Activated CD4-positive, alpha-beta T cell treated with anti-CD3 and anti-CD28 coated beads, Interleukin-2, amount 50 U/mL, for 16 hours (primary cell): ENCODE measurements at places on chromosomes 6 and 20.
A peak's percentile ranks its signal among the peaks of the same experiment; 100 is the strongest.

DNA sequence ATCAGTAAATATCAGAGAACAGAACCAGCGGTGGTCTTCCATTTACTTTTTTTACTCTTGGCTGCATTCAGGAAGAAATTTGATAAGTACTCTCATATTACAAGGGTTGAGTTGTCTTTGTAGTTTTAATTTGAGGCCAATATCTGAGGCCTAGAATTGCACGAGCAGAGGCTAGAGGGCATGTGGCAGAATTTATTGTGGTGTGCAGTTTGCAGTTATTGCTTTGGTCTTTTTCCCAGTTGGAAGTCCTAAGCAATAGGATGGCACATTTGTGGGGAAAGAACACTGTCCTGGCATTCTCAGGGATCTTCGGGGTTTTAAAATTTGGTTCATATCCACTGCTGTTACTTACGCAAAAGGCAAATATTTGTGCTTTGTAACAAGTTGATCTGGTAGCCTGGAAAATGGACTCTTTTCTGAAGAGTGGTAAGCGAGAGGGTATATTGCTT is 66.0 kb downstream of the CTNNBL1 start:
- DNase-seq = no peak

DNA sequence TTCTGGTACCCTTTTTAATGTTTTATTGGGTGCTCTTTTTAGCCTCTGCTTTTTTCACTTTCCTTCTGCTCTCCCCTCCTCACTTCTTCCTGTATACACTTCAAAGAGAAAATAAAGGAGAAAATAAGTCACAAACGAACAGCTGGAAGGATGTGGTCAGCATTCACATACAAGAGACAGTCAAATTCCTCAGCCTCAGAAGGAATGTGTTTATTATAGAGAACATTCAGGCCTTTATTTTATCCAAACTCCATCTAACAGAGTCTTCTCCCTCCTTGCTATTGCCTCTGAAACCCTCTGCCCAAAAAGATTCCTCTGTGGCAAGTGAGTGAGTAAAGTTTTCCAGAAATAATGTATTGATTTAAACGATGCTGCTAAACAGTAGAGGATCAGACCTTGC is 490.4 kb downstream of the FRK start:
- DNase-seq = no peak

GRCh38 chr6:163554663-163555062 is 140.1 kb downstream of the QKI start:
- DNase-seq = peak; percentile 51

GRCh38 chr20:45826381-45827019 is 612 bp downstream of the TNNC2 start:
- DNase-seq = no peak

DNA sequence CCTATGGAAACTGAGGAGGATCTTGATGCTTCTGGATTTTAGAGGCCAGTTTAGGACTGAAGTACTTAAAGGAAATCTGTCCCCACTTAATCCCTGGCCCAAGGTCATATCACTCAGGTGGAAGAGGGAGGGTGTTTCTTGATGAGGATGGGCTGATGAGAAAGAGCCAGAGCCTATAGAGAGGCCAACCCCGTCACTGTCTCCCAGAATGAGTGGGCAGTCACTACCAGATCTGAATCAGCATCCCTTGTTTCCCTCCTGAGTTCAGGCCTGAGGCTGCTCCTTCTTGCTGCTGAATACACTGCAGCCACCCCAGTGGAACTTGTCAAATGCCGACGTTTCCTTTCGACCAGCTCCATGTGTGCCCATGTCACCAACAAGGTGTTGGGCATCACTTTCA is 14.8 kb downstream of the ARMC12 start:
- DNase-seq = peak; percentile 67

DNA sequence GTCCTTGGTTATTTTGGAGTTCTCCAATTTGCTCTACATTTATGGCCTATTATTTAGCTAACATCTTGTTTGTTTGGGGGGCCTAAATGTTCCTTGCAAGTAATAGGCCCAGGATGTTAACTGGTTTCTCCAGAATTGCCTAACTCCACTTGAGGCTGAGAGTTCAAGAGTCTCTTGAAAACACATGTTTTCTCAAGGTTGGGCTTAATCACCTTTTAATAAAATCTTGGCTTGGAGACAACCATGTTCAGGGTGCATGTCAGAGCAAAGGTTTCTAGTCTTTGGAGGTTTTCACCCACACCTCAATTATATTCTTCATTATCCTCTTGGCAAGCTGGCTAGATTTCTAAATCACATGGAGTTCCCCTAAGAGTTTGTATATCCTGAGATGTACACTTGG is 54.2 kb downstream of the KLHL31 start:
- no peak for DNase-seq

DNA sequence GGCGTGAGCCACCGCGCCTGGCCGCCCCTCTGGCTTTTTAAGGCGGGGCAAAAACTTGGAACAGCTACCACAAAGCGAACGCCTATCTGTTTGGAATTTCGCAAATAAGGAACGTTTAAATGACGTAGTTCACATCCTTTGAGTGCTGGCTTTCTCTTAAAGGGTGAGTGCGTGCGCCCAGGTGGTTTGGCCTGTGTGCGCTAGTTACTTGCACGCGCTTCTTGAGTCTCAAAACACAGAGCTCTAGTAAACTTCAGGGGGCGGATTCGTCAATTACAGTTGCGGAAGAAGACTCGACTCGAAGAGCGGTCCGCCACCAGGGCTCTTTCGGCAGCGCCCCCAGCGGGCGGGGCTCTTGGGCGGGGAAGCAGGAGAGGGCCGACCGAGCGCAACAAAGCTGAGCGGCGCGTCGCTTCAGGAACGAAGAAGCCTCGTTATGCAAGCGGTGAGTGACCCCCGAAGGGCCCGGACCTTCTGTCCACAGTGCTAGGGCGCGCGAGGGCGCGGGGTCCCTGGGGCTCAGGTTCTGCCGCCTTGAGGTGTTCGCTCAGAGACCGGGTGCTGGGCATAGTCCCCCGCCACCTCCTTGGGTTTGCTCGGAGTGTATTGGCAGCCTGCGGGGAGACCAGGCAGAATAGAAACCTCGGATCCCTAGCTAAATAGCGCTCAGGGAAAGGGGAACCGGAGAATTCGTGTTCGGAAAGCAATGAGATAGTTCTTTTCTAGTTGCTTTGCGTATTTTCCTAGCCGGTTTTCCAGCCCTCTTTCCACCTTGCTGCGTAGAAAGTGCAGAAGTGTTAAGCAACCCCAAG is at the start of gene SYCP2L:
Gene SYCP2L, plus strand, starts transcription at position 362 of the 812 bp plus-strand sequence. Its CDS starts 75 bp downstream, at position 437.
- peak; percentile 71 for DNase-seq

DNA sequence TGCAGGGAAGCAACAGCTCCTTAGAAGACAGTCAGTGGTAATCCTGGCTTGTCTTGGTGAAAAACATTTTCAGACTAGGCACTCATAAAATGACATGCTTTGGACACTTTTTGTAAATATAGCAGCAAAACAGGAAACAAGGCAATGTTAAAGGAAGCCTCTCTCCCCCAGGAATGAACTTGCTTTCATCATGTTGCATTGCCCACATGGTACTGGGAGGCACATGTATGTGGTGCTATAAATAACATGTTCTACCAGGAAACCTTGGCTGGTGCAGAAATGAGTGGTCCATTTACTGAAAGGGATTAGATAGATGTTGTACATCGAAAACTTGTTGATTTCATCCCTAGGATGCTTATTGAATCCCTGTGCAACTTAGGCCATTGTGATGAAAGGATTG is 121.4 kb upstream of the RREB1 start:
- no peak for DNase-seq

- DNase-seq = no peak
These were observed 171.7 kb downstream of the CLIC5 start for GRCh38 chr6:45843848-45844521.

DNA sequence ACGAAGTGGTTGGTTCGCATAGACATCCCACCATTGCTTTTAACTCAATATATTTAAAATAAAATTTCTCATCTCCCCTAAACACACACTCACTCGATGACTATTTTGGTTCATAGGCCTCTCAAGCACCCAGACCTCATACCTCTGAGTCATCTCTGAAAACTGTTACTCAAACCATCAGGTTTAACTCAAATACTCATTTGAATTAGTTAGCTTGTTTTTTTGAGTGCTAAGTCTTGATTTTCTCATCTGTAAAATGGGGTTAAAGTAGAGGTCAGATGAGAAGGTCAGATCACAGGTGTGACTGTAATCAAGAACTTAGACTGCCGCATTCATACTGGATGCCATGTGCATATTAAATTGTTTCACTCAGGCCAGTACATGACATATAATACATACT is 243.9 kb upstream of the TENT5A start:
- DNase-seq = peak; percentile 54

GRCh38 chr20:49901588-49901987 is 13.7 kb downstream of the SPATA2 start:
- DNase-seq = no peak

GRCh38 chr6:158868890-158869825 is 50.0 kb upstream of the EZR start:
- DNase-seq = no peak

DNA sequence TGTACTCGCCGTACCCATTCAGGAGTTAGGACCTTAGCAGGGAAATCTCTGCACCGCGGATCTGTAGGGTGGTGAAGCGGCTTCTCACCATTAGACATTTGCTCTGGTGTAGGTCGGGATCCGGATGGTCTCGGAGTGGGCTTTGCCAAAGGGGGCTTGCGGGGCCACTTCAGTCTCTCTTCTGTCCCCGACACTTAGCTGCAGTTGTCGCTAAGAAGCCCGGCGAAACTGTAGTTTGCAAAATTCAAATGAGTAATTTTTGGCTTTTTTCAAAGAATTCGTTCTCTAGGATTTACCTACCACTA is 433 bp downstream of the QRSL1 start:
- no peak for DNase-seq

DNA sequence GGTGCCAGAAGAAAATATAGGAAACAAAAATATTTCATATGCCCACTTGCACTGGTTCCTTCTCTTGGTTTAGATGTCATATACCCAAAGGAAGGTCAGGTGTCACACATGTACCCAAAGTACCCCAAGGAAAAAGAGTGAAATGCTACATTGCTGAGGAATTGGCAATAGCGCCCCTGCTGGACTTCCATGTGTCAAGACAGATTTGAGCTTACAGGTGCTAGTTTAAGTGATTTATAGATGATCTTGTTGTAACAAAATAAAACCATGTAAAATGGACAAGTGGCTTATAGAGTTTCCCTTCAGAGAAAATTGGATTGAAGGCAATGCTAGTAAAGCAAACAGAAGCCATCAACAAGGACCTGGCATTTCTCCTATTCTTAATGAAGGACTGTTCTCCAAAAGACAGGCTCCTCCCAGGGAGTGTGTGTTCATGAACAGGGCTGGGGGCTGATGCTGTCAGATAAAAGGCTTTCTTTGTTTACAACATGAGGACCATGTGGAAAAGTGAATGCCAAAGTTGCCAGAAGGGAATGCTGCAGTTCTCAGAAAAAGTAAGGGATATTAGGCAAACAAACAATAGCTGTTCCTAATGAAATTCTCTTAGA is 64.3 kb upstream of the PAK5 start:
- DNase-seq = no peak

- no peak for DNase-seq
These were observed 393.0 kb downstream of the CDKAL1 start for GRCh38 chr6:20927130-20927860.

GRCh38 chr6:26604026-26604425 is 7.3 kb downstream of the ABT1 start:
- no peak for DNase-seq

DNA sequence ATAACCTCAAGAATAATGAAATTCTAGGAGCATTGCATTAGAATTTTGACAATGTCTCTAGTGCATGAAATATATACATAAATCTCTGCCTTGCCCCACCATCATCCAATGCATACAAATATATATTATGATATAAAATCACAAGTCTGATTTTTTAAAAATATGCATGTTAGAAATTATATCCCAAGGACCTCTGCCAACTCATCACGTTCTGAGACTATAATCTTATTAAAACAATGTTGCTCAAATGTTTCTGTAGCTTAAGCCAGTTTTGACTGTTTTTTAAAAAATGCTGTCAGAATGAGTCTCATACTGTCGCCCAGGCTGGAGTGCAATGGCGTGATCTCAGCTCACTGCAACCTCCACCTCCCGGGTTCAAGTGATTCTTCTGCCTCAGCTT is 287.0 kb upstream of the SOX4 start:
- DNase-seq = no peak

GRCh38 chr20:53040693-53041589 is 68.8 kb downstream of the TSHZ2 start:
- DNase-seq = no peak

GRCh38 chr20:19907326-19908056 is 109.7 kb upstream of the NAA20 start:
- no peak for DNase-seq

DNA sequence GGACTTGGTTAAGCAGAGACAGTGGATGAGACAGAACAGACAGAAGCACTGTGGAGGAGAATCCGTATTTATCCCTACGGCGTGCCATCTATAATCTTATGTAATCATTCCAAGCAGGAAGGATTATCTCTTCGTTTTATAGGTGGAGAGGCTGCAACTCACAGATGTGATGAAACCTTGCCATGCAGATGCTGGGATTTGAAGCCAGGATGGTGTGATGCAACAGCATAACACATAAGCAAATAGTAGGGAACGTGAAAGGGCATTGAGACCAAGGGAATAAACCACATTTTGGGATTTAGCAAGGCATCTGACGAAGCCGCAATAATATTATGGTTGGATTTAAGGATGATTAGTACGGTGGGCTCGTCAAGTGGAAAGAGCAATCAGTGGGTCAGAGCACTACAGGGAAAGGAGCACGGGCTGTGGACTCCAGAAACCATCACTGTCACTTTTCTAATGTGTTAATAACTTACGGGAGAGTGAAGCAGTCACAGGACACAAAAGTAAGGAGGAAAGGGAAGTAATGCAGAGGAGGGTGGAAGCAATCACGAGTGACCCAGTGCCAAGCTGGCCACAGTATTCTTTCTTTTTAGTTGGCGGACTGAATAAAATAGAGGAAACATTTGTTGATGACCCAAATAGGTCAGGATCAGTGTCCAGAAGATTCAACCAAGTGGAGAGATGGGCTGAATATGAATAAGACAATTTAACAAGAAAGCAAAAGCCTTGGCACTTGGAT is 119.6 kb upstream of the EDN1 start:
- no peak for DNase-seq

GRCh38 chr6:127191716-127192115 is 73.2 kb downstream of the RSPO3 start:
- no peak for DNase-seq

DNA sequence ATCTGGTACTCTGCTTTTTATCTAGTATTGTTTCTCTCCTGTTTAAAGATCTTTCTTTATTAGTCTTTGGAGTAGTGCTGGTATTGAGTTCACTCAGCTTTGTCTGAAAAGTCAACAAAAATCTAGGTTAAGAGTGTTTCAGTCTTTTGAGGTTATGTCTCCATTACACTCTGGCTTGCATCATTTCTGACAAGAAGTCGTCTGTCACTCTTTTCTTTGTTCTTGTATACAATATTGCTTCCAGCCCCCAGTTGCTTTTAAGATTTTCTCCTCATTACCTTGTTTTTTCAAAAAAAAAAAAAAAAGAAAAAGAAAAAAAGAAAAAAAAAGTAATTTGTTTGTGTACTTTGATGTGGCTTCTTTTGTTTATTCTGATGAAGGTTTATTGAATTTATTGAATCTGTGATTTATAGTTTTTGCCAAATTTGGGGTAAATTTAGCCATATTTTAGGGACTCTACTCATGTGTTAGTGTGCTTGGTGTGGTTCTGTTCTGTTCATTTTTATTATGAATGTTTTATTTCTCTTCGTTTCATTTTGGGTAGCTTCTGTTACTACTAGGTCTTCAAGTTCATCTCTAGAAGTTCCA is 408.9 kb downstream of the CDKAL1 start:
- DNase-seq = no peak

- no peak for DNase-seq
These were observed 136.7 kb upstream of the EEF1E1 start for GRCh38 chr6:8238773-8239683.

- DNase-seq = no peak
These were observed 20.8 kb upstream of the BMP5 start for GRCh38 chr6:55895972-55896730.

GRCh38 chr6:111759836-111760785 is 113.1 kb downstream of the FYN start:
- peak; percentile 79 for DNase-seq
